ENCODE measurements at places on chromosomes 6 and 20. TPM values are rescaled to one million over a fixed set of nuclear protein-coding genes. Genes with fewer than 3 reads are reported as not detected.

Gene HCRTR2
- polyA plus RNA-seq: not detected

Gene SLC22A7
- not detected for polyA plus RNA-seq

Gene MACROD2
- 13.0 TPM for polyA plus RNA-seq

Gene RFX6
- 0.01 TPM for polyA plus RNA-seq

Gene LHFPL5
- polyA plus RNA-seq: not detected

Gene ZC2HC1B
- not detected for polyA plus RNA-seq

Gene HLA-DPB1
- 240 TPM for polyA plus RNA-seq

Gene MOG
- polyA plus RNA-seq: not detected

Gene TPBG
- polyA plus RNA-seq: 6.1 TPM

Gene TOX2
- 13.5 TPM for polyA plus RNA-seq

Gene SLC17A5
- 5.5 TPM for polyA plus RNA-seq

Gene RAET1L
- polyA plus RNA-seq: not detected

Gene HUS1B
- 0.35 TPM for polyA plus RNA-seq

Gene MAP3K5
- 20.1 TPM for polyA plus RNA-seq

Gene PSMG4
- 19.6 TPM for polyA plus RNA-seq

Gene SLC17A3
- not detected for polyA plus RNA-seq

Gene IMPG1
- not detected for polyA plus RNA-seq

Gene KIF6
- polyA plus RNA-seq: 1.1 TPM

Gene CNR1
- polyA plus RNA-seq: 3.5 TPM

Gene ASIP
- polyA plus RNA-seq: 0.15 TPM

Gene RSPH9
- 3.8 TPM for polyA plus RNA-seq

Gene TSBP1
- not detected for polyA plus RNA-seq

Gene SLC2A10
- polyA plus RNA-seq: 8.0 TPM

Gene CCN6
- polyA plus RNA-seq: not detected

Gene EYA4
- polyA plus RNA-seq: 0.87 TPM

Gene TRIM10
- polyA plus RNA-seq: 0.06 TPM

Gene MAP7
- polyA plus RNA-seq: 8.4 TPM

Gene FILIP1
- polyA plus RNA-seq: 5.6 TPM

Gene PTCRA
- 5.5 TPM for polyA plus RNA-seq

Gene KCNS1
- polyA plus RNA-seq: 0.51 TPM

Gene SCRT2
- not detected for polyA plus RNA-seq

Gene SYNCRIP
- polyA plus RNA-seq: 55.1 TPM

Gene MBOAT1
- polyA plus RNA-seq: 2.3 TPM

Gene ATF6B
- polyA plus RNA-seq: 50.1 TPM

Gene RAD21L1
- polyA plus RNA-seq: 0.02 TPM

Gene CLVS2
- polyA plus RNA-seq: not detected

Gene RAET1G
- polyA plus RNA-seq: 0.32 TPM

Gene SEL1L2
- polyA plus RNA-seq: not detected

Gene THBS2
- polyA plus RNA-seq: 15.1 TPM

Gene BHLHE23
- polyA plus RNA-seq: not detected

Gene MCHR2
- not detected for polyA plus RNA-seq

Gene DDO
- 0.79 TPM for polyA plus RNA-seq

Data from lung (tissue), 17 donors.